ENCODE measurements at places on chromosomes 2 and 18.

GRCh38 chr2:223601932-223602666 lies at the start of gene SCG2:
SCG2 (minus strand) TSS chr2:223602361; CDS start chr2:223599282, 3,079 bp downstream.
- H3K4me1 ChIP-seq: no peaks in the 10 kb centered on the region
- H3K27me3 ChIP-seq: peaks cover 19% of the 10 kb centered on the region
- H3K36me3 ChIP-seq: no peaks in the 10 kb centered on the region
- H3K4me3 ChIP-seq: peak within 1 kb of the TSS; percentile 28

- H3K4me3 ChIP-seq: no peak overlapping the region
- H3K27me3 ChIP-seq: peaks cover 14% of the 10 kb centered on the region
- peaks cover 16% of the 10 kb centered on the region for H3K4me1 ChIP-seq
- no peaks in the 10 kb centered on the region for H3K36me3 ChIP-seq
- no peak for DNase-seq
These were observed 70.1 kb downstream of the QPCT start for GRCh38 chr2:37414470-37414949.

GRCh38 chr2:103353774-103354173 lies 591.9 kb downstream of the TMEM182 start:
- no peaks in the 10 kb centered on the region for H3K36me3 ChIP-seq
- H3K27ac ChIP-seq: no peak overlapping the region
- H3K27me3 ChIP-seq: no peaks in the 10 kb centered on the region
- no peak for DNase-seq
- H3K4me1 ChIP-seq: no peaks in the 10 kb centered on the region
- no peak overlapping the region for H3K4me3 ChIP-seq

- peaks cover 6% of the 10 kb centered on the region for H3K4me1 ChIP-seq
- H3K36me3 ChIP-seq: peaks cover 3% of the 10 kb centered on the region
- no peak overlapping the region for H3K27ac ChIP-seq
- DNase-seq: no peak
- H3K27me3 ChIP-seq: no peaks in the 10 kb centered on the region
These were observed 24.4 kb upstream of the AAK1 start for GRCh38 chr2:69667805-69668382.

DNA sequence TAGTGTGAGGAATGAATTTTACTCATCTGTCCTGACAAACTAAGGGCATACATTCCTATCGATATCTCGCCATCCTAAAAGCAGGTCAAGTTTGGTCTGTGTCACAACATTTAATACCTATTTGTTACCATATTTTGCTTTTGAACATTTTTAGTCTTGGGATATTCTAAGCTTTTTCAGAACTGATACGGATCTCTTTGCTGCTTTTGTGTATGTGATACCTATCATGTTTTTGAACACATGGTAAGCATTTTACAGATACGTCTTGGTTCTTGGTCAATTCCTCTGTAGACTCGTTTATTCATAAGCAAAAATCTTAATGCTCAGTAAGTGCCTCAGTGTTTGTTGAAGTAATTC lies 592 bp downstream of the ZNF397 start:
- peaks cover 11% of the 10 kb centered on the region for H3K4me1 ChIP-seq
- no peaks in the 10 kb centered on the region for H3K27me3 ChIP-seq

Data from T-helper 17 cell (primary cell).